ENCODE measurements at places on chromosomes 4 and X. TPM values are rescaled to one million over a fixed set of nuclear protein-coding genes. Genes with fewer than 3 reads are reported as not detected.

The RAB40AL gene
- 2.5 TPM for total RNA-seq

The NPY2R gene
- 0.94 TPM for total RNA-seq

The LRAT gene
- total RNA-seq = not detected

The SOX3 gene
- total RNA-seq = not detected

The FATE1 gene
- total RNA-seq = not detected

- H3K4me3 ChIP-seq = no peak overlapping the region
- no peak for DNase-seq
- no peaks in the 10 kb centered on the region for H3K4me1 ChIP-seq
- H3K27me3 ChIP-seq = no peaks in the 10 kb centered on the region
Measured at GRCh38 chr4:84632092-84632491, 49.2 kb downstream of the CDS1 start.

- H3K27ac ChIP-seq = no peak overlapping the region
- no peak for DNase-seq
- H3K4me1 ChIP-seq = peaks cover 3% of the 10 kb centered on the region
- H3K4me3 ChIP-seq = no peak overlapping the region
Measured at GRCh38 chr4:40247350-40247749, 50.5 kb downstream of the RHOH start.

GRCh38 chr4:54581807-54582206 is 76.0 kb upstream of the KIT start:
- no peak for DNase-seq
- no peaks in the 10 kb centered on the region for H3K36me3 ChIP-seq
- H3K4me3 ChIP-seq = no peak overlapping the region
- H3K4me1 ChIP-seq = peaks cover 5% of the 10 kb centered on the region

GRCh38 chr4:1336088-1336491 is 10.9 kb upstream of the UVSSA start:
- DNase-seq = no peak
- no peaks in the 10 kb centered on the region for H3K36me3 ChIP-seq
- no peak overlapping the region for H3K27ac ChIP-seq
- H3K4me1 ChIP-seq = no peaks in the 10 kb centered on the region
- H3K27me3 ChIP-seq = no peaks in the 10 kb centered on the region

DNA sequence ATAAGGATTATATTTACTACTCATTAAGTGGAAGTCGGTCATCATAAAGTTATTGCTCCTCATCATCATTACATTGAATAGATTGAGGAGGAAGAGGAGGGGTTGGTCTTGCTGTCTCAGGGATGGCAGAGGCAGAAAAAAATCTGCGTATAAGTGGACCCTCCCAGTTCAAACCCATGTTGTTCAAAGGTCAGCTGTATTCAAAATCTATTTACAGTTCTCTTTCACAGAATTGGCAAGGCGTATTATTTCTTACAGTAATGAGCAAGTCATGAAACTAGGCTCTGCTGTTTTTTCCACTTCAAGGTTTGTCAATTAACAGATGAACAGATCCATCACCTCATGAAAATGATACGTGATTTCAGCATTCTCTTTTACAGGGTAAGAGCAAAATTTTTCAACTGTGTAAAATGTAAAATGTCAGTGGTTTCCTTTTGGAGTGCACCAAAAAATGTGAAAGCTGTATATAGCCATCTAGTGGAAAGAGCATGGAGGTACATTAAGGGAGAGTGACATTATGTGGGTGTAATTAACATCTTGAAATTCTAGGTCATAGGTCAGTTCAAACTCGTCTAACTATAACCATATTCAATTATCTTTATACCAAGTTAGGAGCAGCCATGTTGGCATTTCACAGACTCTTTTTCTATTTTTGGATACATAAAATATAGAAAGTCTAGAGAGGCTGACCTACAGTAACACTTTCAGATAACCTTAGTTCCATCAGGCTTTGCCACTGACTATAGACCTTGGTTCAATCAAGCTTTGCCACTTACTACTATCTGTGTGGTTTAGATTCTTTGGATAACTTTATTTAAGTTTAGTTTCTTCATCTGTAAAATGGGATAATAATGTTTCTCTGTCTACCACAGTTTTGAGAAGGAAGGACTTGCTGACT is 30.1 kb downstream of the NEIL3 start:
- H3K4me3 ChIP-seq = no peak overlapping the region
- no peak for DNase-seq
- H3K27ac ChIP-seq = no peak overlapping the region
- no peaks in the 10 kb centered on the region for H3K4me1 ChIP-seq
